ENCODE measurements at places on chromosomes 1 and 21.

DNA sequence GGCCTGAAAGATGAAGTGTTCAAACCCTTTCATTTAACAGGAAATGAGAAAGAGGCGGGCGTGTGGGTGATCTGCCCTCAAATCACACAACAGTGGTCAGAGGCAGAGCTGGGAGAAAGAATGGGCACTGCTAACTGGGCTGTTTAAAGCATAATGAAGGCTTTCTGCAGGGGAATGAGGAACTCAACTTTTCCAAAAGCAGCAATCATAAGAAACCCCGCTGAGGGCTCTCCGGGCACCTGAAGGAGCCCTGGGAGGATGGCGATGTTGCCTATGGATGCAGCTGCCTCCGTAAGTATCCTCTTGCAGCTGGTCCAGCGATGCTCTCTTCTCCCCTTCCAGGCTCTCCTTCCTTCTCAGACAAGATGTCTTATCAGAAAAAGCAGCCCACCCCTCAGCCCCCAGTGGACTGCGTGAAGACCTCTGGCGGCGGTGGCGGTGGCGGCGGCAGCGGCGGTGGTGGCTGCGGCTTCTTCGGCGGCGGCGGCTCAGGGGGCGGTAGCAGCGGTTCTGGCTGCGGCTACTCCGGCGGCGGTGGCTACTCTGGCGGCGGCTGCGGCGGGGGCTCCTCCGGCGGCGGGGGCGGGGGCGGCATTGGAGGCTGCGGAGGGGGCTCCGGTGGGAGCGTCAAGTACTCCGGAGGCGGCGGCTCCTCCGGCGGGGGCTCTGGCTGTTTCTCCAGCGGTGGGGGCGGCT, 1.2 kb downstream of the LORICRIN start:
- DNase-seq: no peak

GRCh38 chr1:24162201-24162600, 19.3 kb upstream of the IL22RA1 start:
- DNase-seq: no peak

- DNase-seq: no peak
These were observed 35.1 kb downstream of the CATSPERE start for GRCh38 chr1:244496186-244496585.

- no peak for DNase-seq
These were observed 22.0 kb upstream of the FHAD1 start for GRCh38 chr1:15224974-15225373.

GRCh38 chr1:166031932-166032571, 134.7 kb downstream of the FAM78B start:
- DNase-seq: no peak

GRCh38 chr1:223775054-223775453, 62.7 kb downstream of the CAPN2 start:
- no peak for DNase-seq

- DNase-seq: no peak
These were observed 178.4 kb upstream of the CXADR start for GRCh38 chr21:17334484-17334883.

- DNase-seq: no peak
These were observed 14.1 kb downstream of the DISP1 start for GRCh38 chr1:222828939-222829338.

DNA sequence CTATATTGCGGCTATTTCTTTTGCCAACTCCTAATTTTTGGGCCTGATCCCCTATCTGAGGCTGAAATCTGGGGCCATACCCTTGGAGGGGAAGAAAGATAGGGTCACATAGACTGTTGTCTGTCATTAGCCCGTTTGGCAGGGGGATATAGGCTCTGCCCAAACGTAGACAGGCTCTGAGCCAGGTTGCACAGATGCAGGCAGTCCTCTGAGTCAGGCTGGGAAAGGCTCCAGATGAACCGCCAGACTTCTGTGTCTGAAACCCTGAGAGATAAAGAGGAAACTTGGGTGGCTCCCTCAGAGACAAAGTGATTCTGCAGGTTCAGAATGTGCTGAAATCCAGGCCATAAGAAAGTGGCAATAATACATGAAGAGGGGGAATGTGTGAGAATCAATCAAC, 4.0 kb upstream of the CAP1 start:
- DNase-seq: peak; percentile 83

DNA sequence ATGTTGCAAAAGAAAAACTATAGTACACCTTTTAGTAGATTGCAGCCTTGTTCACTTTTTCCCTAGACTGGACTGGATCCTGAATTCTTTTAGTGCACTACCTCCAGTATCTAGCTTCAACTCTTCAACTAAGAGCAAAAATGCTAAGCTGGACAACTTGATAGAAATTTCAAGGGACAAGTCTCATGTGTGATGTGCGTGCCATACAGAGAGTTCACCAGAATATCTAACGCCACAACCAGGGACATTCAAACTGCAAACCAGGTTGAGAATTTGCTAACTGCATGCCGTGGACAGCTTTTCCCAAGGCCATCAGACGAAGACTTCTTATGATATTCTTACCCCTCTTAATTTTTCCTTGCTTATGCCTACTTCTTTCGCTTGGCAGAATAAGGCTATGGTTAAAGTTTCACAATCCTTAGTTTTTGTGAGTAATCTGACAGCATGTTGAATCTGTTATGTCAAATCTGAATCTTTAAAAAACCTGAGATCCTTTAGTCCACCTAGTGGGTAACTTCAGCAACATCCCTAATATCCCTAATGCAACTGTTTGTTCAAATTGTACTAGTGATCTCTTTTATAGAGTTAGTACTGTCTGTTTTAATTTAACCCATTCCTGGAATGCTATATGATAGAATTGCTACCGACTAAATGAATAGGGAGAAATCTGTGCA, 66.4 kb downstream of the DDAH1 start:
- DNase-seq: peak; percentile 73

DNA sequence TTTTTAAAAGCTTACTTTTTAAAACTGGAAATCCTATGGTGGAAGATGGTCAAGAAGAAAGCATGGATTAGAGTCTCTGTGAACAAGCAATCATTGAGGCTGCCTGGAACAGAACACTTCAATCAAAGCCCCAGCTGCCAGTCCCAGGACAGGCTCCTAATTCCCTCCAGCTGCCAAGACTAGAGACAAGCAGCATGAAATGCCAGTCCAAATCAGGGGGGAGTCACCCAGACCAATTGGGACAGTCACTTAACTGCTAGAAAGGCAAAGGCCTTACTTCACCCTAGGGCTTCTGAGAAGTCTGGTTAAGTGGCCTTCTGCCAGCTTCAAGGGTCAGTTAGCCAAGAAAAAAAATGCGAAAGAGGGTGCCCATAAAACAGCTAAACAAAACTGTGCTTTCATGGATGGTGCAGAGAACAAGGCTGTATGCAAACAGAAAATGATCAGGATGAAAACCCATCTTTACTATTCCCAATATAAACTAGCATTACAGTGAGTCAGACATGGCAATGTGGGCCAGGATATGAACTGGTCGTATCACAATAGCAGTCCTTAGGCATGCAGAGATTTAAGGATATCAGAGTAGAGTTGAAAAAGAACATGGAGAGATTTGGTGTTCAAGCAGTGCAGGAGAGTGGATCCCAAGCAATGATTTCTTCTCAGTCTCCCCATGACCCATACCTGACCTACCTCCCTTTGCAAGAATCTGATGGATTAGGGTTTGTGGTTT, 31.0 kb upstream of the MAN1A2 start:
- DNase-seq: no peak

DNA sequence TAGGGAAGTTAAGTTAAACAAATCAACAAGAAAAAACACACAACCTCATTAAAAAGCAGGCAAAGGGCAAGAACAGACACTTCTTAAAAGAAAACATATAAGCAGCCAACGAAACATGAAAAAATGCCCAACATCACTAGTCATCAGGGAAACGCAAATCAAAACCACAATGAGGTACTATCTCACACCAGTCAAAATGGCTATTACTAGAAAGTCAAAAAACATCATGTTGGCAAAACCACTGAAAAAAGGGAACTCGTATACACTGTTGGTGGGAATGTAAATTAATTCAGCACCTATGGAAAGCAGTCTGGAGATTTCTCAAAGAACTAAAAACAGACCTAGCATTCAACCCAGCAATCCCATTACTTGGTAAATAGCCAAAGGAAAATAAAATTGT, 51.1 kb downstream of the HSF2BP start:
- DNase-seq: peak; percentile 65

DNA sequence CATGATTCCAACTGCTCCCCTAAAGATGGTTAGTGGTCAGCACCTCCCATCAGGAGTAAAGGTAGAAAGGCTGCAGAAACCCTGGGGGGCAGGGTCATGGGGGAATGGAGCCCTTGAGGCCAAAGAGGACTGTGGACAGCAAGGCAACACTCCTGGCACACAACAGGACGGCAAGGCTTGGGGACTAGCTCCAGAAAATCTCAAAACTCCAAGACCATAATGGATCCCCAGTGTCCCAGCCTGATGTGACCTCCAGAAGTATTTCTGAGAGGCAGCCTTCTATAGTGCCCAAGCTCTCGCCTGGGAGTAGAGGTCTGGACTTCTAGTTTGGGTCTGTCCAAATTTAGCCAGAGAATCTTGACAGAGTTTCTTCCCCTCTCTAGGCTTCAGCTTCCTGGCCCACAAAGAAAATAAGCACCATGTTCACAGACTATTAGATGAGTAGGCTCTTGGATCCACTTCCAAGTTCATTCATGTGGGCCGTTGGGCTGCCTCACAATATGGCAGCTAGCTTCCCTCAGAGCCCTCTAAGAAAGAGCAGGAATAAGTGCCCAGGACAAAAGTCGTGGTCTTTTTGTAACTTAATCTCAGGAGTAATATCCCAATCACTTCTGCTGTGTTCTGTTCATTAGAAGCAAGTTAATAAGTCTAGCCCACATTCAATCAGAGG, 6.9 kb downstream of the CD2 start:
- DNase-seq: no peak

DNA sequence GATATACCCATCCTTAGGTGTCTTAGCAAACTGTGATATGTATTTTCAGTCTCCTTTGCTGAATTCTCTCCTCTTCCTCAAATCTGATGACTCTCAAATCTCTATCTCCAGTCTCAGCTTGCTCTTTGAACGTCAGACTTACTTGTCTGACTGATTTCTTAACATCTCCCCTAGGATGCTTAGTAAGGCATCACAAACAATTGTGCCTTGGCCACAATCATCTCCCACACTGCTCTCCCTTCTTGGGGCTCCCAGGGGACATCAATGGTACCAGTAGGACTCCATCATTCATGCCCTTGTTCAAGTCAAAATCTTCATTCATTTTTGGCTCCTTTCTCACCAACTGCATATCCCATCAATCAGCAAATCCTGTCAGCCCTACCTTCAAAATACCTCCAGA, 42.0 kb downstream of the GNG12 start:
- DNase-seq: no peak

DNA sequence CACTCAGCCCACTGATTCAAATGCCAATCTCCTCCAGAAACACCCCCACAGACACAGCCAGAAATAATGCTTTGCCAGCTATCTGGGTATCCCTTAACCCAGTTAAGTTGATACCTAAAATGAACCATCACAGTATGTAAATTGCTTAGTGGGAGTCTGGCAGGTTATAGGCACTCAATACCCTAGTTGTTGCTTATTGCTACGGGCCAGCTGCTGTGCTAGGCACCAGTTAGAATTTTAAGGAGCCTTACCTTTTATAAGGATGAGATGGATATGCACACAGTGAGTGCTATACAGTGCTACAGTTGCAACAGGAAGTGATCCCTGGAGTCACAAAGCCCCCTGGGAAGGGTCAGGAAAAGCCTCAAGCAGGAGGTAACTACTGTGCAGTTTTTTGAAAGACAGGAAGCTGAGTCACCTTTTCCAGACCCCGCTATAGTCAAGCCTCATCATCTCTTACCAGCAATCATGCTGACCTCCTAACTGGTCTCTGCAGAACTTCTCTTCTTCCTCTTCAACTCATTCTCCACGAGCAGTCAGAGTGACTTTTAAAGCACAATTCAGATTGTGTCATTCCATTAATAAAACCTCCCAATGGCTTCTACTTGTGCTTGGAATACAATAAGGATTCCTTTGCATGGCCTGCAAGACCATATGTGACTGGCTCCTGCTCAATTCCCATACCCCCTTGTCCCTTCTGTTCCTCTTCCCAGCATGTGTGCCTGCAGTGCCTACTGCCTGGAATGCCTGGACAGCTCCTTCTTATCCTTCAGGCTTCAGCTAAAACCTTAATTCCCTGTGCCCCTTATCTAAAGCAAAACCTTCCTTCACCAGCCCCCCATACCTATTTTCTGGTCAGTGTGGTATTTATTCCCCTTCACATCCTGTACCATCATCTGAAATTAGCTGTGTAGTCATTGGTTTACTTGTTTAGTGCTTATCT, 10.4 kb upstream of the TLR5 start:
- DNase-seq: no peak

- DNase-seq: peak; percentile 47
These were observed 2.3 kb upstream of the CCSAP start for GRCh38 chr1:229344937-229345684.

DNA sequence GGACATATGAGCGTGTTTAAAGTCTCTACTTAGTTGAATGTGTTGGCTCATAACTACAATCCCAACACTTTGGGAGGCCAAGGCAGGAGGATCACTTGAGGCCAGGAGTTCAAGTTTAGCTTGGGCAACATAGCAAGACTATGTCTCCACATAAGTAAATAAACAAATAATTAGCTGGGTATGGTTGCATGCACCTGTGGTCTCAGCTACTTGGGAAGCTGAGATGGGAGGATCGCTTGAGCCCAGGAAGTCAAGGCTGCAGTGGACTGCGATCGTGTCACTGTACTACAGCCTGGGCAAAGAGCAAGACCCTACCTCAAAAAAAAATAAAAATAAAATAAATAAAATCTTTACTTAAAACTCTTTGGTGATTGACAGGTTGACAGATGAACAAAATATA, 13.0 kb upstream of the PDIK1L start:
- no peak for DNase-seq

GRCh38 chr1:54814126-54814498, 13.0 kb upstream of the TTC22 start:
- no peak for DNase-seq

DNA sequence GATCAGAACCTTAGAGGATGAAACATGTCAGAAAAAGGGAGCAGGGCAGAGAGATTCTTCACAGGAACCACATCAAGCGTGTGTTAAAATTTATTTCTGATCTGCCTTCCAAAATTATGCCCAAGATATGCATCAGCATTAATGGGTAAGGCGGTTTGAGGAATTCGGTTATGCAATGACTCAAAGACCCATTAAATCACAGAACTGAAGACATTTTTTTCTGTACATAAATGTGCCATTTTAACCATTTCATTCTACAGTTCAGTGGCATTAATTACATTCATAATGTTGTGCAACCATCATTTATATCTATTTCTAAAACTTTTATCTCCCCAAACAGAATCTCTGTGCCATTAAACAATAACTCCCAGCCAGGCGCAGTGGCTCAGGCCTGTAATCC, 43.4 kb downstream of the CNST start:
- peak; percentile 82 for DNase-seq

- DNase-seq: no peak
These were observed 18.6 kb upstream of the RASAL2 start for GRCh38 chr1:178075333-178075732.

GRCh38 chr1:110436635-110437034, 14.3 kb upstream of the PROK1 start:
- DNase-seq: peak; percentile 15

DNA sequence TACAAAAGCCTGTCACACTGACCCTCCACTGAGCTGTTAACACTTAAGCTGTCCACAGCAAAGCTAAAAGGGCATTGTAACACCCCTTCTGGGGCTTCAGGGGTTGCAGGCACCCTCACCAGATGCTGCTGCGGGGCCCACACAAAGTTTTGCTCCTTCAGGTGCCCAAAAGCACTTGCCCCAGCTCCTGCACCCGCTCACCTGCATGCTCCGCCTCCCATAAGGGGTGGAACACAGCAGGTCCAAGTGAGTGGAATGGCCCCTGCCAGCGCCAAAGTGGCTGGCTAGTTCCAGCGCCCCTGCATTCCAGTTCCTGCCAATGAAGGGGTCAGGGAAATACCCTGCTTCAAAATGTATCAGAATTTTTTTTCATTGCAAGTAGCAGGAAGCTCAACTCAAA, 7.3 kb upstream of the RBP7 start:
- DNase-seq: no peak
